ENCODE measurements at places on chromosomes 6 and 20.

DNA sequence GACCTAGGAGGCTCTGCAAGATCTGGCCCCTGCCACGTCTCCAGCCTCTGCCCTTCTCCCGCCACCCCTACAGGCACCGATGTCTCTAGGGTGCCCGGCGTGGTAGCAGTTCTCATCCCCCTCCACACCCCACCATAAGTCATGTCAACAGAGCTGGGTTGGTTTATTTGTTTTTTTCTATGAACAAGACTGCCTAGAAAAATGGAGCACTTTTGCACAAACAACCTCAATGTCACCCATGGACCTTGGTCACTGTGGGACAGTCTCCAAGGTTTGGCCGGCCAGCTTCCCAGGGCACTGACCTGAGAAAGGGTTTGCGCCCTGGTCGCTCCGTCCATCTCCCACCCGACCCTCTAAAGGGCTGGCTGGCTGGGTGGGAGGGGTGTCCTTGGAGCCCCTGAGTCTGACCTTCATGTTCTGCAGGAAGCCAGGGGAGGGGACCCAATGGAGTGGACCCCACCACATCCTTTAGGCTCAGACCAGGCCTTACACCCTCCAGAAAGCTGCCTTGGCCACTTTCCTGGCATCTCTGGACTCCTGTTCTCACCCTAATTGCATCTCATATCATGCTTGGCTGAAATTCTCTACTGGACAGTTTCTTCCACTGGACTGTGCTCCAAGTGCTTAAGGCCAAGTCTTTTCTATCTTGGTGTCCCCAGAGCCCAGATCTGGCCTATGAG, 104.8 kb upstream of the PTPN1 start:
- DNase-seq, result no peak

- peak; percentile 97 for DNase-seq
Observed at GRCh38 chr6:27893836-27894807, 18.1 kb downstream of the OR2B2 start.

- DNase-seq, result no peak
Observed at GRCh38 chr6:101443315-101443714, 49.8 kb downstream of the GRIK2 start.

DNA sequence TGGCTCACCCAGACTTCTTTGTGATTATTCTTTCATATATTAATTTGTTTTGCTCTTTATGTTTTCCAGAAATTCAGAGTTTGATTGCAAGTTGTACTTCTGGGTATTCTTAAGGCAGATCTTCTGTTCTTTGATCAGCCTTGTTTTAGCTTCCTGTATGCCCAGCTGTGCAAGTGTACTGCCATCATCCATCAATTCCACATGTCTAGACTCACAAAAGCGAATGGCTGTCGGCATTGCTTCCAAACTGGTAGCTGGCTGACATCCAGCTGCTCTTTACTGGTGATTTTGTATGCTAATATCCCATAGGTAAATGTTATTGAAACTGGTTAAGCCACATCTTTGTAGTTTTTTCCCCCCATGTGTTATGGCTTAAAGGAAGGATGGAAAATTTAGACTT, 1084.8 kb upstream of the CITED2 start:
- no peak for DNase-seq

DNA sequence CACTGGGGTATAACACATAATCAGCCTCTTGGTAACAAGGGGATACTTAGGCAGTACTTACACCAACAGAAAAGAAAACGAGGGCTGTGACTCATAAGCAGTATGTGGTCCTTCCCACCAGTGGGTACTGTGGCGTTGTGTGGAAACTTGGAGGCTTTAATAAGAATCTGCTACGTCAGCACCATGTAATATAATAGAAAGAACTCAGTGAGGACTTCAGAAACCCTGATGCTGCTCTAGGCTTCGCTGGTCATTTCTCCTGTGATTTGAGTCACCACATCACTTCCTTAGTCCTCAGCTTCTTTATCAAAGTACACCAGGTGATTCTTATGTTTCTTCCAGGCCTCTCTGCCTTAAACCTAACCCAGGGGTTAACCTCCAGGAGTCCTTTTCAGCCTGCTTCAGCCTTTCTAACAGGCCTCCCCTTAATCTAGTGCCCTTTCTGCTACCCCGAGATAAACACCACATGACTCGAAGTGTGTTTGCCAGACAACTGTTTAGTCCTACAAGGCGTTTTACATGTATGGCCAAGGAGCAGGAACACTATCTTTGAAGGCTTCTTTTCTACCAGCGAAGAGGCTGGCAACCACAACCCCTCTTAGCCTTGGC, 68.5 kb downstream of the FYN start:
- DNase-seq, result peak; percentile 64

- DNase-seq, result no peak
Observed at GRCh38 chr6:18861204-18861603, 474.1 kb downstream of the RNF144B start.

GRCh38 chr6:24225838-24226237, 99.8 kb downstream of the NRSN1 start:
- no peak for DNase-seq

DNA sequence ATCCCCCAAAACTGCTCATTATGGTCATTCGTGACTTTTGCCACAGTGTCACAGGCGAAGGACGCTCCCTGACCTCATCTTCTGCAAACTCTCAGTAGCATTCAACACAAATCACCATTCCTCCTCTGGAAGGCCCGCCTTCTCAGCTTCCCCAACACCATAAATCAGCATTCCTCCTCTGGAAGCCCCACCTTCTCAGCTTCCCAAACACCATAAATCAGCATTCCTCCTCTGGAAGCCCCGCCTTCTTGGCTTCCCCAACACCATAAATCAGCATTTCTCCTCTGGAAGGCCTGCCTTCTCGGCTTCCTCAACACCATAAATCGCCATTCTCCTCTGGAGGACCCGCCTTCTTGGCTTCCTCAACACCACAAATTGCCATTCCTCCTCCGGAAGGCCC, 288.0 kb upstream of the AGPAT4 start:
- peak; percentile 41 for DNase-seq

DNA sequence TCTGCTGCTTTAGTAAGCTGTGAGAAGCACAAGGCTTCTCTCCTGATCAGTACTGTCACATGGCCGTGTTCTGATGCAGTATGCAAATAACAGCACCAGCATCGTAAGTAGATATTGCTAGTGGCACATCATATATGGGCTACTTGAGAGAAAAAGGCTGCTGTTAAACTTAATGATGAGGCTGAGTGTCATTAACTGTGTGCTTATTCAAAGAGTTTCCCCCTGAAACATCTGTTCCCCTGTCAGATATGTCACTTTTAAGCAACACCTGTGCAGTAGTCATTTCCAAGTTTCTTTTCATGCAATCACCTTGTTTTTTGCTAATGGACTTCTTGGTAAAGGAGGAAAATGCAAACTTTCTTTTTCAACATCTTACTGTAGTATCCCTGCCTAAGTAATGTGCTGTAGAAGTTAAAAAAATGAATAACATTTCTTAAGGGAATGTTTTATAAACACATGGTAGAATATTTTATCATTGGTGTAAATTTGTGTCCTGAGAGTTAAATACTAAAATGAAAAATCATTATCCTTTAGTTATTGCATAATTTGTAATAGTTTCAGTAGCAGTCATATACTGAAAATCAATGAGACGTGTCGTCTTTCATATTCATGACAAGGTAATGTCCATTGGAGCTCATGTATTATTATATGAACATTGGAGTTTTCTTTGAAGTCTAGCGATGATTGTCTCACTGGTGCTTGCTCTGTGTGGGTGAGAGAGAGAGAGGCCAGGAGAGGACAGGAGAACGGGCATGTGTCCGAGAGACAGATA, 366.3 kb downstream of the CDKAL1 start:
- no peak for DNase-seq

DNA sequence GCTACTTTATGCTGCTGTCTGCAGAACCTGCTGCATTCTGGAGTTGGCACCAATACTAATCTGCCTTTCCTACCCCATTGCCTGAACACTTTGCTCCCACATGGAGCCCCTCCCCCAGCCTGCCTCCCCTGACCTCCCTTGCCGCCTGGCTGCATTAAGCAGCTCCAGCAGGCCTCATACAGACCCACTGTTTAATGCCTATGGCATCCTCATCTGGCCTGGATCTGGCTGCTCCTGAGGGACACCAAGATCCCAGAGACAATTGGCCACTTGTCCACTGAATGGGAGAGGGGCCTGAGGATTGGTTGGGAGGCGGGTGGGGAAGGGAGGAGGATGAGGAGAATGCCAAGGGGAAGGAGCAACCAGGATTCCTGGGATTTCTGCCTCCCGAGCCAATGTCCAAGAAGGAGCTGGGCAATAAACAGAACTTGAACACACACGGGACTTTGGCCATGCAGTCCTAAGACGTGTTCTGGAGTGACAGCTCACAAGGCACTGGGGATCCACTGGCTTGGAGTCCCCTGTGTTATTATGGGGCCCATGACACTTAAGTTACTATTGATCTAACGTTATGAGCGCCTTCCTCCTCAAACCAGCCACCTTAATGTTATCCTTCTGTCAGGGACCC, 10.4 kb upstream of the KCNK5 start:
- no peak for DNase-seq

- DNase-seq, result peak; percentile 94
Observed at GRCh38 chr6:10694302-10695085, at the start of the genes C6orf52 and PAK1IP1. Gene C6orf52, minus strand, starts transcription at chr6:10694616. Its CDS starts 7,066 bp downstream, at chr6:10687550. Gene PAK1IP1, plus strand, starts transcription at chr6:10694972. Its CDS starts 14 bp downstream, at chr6:10694986.

GRCh38 chr6:31041372-31041974, 31.2 kb downstream of the MUC22 start:
- DNase-seq, result no peak

GRCh38 chr20:2742934-2743559, 50.5 kb downstream of the EBF4 start:
- DNase-seq, result peak; percentile 57

- DNase-seq, result peak; percentile 93
Observed at GRCh38 chr6:45076217-45076930, 251.8 kb upstream of the RUNX2 start.

- DNase-seq, result no peak
Observed at GRCh38 chr6:169162249-169162648, 91.4 kb downstream of the THBS2 start.

GRCh38 chr6:136035378-136036070, 184.0 kb downstream of the PDE7B start:
- DNase-seq, result peak; percentile 66

DNA sequence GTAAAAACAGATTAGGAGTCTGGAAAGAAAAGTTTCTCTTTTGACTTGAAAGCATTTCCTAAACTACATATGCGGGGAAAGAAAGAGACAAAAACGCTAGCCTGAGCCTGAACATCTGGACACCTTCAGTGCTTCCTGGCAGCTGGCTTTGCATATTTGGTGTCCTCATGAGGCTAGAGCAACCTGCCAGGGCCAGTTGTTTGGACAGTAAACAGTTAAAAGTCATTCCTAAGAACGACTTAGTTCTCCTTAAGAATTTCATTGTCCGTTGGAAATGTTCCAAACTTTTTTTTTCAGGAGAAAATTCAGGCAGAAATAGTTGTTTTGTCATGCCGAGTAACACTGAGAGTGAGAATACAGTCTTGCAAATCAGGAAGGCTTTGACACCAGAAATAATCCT, 199.8 kb downstream of the SMOC2 start:
- DNase-seq, result peak; percentile 5

GRCh38 chr6:90227213-90227612, 69.4 kb downstream of the BACH2 start:
- DNase-seq, result no peak

GRCh38 chr6:34234667-34235306, 1.9 kb upstream of the HMGA1 start:
- no peak for DNase-seq

DNA sequence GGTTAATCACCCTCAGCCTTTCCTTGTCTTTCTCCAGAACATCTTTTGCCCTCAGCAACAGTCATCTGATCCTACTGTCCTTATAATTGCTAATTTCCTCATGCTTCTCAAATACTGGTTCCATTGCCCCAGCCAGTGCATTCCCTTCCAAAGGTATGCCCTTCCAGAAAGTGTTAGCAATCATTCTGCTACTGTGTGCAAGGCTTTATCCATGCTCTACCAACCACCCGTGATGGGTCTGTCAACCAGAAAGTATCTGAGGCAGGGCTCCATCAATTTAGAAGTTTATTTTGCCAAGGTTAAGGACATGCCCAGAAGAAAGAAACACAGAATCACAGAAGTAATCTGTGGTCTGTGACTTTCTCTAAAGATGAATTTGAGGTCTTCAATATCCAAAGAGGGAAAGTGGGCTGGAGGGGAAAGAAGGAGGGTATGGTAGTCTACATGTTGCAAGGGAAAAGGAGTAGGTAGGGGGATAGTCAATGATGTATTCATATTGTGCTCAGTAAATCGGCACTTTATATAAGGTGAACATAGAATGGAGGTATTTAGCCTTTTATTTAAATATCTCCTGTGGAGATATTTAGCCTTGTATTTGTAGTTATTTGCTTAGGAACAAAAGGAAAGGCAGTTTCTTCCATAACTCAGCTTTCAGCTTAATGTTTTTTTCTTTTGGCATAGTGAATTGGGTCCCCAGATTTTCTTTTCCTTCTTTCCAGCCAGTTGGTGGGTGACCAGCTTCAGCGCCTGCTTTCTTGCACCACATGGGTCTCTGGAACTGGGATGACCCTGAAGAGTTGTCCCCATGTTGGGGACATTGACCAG, 35.2 kb upstream of the PAQR8 start:
- no peak for DNase-seq

DNA sequence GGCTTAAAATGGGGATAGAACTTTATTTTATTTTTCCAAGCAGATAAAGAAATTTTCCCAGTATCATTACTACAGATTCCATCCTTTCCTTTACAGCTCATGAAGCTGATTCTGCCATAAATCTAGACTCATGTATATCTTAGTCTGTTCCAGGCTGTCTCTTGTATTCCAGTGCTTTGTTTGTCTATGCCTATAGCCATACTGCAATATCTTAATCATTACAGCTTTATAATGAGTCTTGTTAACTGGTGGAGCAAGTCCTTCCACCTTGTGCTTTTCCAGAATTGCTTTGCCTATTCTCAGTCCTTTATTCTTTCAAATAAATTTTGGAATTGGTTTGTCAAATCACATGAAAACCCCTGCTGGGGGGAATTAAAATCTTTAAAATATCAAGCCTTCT, 99.2 kb downstream of the MAP3K5 start:
- DNase-seq, result no peak

GRCh38 chr20:4297127-4297826, 281.9 kb upstream of the RNF24 start:
- peak; percentile 49 for DNase-seq

- no peak for DNase-seq
Observed at GRCh38 chr20:37231947-37232630, 29.5 kb downstream of the GHRH start.

- no peak for DNase-seq
Observed at GRCh38 chr6:160931378-160932310, 59.9 kb upstream of the MAP3K4 start.

DNA sequence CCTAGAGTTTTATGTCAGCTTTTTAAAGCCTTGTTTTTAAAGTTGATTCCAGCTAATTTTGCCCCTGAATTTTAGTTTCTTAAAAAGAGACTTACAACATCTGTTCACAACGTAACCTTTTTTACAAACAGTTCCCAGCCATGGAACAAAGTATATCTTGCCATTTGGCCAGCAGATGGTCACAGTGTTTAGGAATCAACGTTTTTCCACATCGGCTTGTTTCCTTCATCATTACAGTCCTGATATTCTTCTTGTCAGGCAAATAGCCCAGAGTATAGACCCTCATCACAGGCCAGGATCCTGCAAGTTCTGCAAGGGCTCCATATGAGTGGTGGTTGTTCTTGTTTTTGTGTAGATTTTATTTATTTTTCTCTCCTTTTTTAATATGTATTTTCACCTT, 341.7 kb upstream of the HTR1E start:
- no peak for DNase-seq

GRCh38 chr6:56434606-56435005, 187.2 kb upstream of the COL21A1 start:
- no peak for DNase-seq

GRCh38 chr20:47070176-47070575, 175.5 kb downstream of the EYA2 start:
- no peak for DNase-seq
